H4 (cell line): ENCODE measurements at places on chromosomes 6 and 20.

DNA sequence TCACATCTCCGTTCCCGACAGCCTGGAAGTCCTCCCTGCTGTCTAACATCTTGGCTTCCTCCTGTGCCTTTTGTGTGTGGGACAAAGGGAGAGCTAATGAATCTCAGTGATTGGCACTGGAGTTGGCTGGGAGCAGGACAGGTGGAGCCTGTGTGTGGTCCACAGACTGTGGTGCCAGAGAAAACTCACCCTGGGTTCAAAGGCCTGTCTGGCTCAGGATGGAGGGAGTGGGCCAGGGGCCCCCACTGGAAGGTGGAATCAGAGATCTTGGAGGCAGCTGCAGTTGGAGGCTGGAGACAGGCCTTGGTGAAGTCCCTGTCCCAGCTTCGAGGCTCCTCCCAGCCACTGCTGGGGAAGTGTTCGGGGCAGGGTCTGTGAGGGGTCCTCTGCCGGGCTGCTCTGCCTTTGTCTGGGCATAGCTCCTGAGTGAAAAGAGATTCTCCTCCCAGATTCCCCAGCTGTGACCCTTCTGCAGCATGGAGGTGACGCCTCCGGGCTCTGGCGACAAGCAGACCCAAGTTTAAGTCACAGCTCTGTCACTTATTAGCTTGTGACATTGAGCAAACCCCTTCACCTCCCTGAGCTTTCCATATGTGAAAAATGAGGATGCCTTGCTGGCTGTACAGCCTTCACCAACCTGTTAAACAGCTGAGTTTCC is 13.9 kb upstream of the ITPR3 start:
- DNase-seq: no peak

- peak; percentile 32 for DNase-seq
These were observed at the start of gene VGLL2 for GRCh38 chr6:117265410-117266256. VGLL2 (plus strand) TSS chr6:117265558; CDS start chr6:117265764, 206 bp downstream.

- peak; percentile 83 for DNase-seq
These were observed 10.7 kb upstream of the LAMP5 start for GRCh38 chr20:9503526-9504245.

DNA sequence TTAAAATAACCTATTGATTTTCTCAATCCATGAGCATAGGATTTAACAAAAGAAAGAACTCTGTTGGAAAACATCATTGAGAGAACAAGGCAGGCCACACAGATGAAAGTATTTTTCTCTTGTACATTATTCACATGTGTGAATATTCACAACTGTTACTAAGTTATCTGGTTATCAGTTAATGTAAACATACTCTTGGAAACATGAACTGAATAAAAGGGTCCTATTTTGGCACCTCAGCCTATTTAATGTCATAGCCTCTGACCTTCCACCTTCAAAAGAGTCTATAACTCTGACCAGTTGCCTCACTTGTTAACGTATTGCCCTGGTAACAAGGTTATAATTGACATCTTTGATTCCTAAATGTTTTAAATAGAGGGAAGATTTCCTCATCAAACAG is 8.1 kb downstream of the SYCP2 start:
- DNase-seq: no peak

GRCh38 chr6:16136091-16136490 is 7.2 kb downstream of the MYLIP start:
- no peak for DNase-seq

GRCh38 chr20:54132612-54133433 is 41.0 kb downstream of the CYP24A1 start:
- DNase-seq: peak; percentile 94
